Germinal center (tissue), 1 donor: ENCODE measurements at places on chromosomes 5 and 9.

GRCh38 chr5:164220522-164220921 lies 715.1 kb downstream of the MAT2B start:
- DNase-seq, result no peak

- DNase-seq, result no peak
Observed at GRCh38 chr5:37552770-37553719, 173.9 kb downstream of the WDR70 start.

DNA sequence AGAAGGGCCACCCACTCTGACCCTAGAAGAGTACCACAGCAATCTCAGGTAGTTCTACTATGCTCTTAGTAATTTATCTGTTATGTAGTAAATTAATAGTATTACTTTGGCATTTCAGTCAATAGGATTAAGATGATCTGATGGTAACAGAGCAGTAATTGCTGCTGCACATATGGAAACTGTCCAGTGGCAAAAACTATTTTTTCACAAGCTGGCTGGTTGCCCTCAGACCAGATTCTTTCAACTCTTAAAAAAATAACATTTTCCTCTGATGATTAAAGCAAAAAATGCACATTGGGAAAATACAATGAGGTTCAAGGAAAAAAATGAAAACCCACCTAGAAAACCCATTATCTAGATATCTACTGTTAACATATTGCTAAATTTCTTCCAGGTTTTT lies 19.7 kb downstream of the GLRA1 start:
- DNase-seq, result no peak

GRCh38 chr9:25861421-25861820 lies 183.2 kb upstream of the TUSC1 start:
- no peak for DNase-seq

- no peak for DNase-seq
Observed at GRCh38 chr9:755454-756381, 85.8 kb upstream of the DMRT1 start.

DNA sequence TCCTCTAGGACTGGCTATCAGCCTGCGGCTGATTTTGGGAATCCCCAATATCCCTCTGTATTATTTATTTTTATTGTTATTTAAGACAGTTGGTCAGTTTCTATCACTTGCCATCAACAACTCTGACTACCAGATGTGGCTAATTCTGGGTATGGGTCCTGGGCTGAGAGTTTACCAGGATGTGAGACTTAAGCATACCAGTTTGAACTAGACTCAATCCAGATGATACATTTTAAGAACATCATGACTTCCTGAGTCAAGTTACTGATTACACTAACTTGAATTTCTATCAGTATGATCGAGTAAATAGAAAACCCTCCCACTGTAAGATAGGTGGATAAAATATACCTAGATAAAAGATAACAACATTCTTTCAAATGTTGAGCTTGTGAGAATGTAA lies 634.0 kb downstream of the MAT2B start:
- DNase-seq, result no peak

GRCh38 chr9:112315331-112316257 lies 17.8 kb downstream of the PTBP3 start:
- DNase-seq, result no peak

DNA sequence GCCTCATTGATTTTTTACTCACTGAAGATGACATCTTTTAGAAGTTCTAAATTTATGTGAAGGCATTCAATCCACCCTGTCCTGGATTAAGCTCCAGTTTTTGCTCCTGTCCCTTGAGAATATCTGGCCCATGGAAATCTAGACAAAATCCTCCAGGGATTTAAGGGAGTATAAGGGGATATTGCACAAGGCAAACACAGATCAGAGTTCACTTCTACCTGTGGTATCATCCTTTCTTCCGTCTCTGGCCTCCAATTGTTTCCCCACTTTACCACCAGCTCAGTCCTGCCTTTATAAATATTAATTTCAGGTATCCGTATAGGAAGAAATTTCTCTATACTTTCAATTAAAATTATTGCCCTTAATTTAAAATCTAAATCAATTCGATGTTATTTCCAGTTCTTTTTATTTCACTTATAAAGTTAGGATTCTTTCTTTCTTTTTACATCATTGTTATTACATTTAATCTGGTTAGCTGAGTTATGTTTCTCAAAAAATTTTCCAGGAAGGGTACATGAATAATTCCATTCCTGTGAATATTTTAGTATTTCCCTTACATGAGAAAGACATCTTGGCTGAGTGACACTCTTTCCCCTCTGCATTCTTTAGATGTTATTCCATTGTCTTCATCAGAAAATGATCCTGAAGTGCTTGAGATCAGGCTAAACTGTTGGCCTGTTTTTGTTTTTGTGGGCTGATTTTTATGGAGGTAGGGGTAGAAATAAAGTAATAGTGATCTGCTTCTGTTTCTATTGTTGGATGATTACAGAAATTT lies 194.3 kb upstream of the MAP3K1 start:
- no peak for DNase-seq

- no peak for DNase-seq
Observed at GRCh38 chr5:156686796-156687195, 163.3 kb upstream of the PPP1R2B start.
